ENCODE measurements at places on chromosomes 3 and 15.

- no peak for DNase-seq
These were observed 135.5 kb upstream of the RARB start for GRCh38 chr3:25292595-25292994.

- no peak for DNase-seq
These were observed 242.6 kb upstream of the TPRG1 start for GRCh38 chr3:188929137-188929536.

DNA sequence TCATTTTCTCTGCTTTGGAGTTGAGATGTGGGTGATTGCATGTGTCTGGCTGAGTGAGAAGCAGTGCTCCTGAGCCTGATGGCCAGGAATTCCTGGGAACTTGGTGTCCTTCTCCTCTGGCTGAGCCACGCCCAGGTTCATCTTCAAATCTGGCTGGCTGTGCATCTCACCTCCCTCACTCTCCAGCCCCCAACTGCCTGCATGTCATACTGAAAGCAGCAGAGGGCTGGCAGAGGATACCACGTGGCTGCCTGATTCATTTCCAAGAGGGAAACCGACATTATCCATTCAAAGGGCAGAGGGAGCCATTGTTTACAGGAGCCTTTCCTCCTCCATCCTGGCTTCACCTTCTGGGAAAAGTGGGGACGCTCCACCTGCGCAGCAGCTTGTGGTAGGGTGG lies 57.4 kb downstream of the ABHD5 start:
- DNase-seq, result no peak

DNA sequence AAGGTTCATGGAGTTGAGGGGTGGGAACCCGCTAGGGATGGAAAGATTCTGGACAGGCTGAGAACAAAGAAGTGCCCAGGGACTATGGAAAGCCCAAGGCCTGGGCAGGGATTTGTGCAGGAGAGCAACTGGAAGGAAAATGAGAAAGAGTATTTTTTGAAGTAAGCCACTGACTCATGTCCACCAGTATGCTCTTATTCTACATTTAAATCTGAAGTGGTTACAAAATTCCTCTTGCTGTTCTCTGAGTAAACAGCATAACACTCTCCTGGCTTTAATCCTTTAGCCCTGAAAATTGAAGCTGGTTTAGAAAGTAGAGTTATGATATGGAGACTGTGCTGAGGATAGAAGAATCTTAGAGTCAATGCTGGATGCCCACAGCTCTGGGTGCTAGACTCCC lies 165.2 kb downstream of the ISL2 start:
- DNase-seq, result no peak

GRCh38 chr3:115087512-115087911 lies 59.6 kb downstream of the ZBTB20 start:
- no peak for DNase-seq

DNA sequence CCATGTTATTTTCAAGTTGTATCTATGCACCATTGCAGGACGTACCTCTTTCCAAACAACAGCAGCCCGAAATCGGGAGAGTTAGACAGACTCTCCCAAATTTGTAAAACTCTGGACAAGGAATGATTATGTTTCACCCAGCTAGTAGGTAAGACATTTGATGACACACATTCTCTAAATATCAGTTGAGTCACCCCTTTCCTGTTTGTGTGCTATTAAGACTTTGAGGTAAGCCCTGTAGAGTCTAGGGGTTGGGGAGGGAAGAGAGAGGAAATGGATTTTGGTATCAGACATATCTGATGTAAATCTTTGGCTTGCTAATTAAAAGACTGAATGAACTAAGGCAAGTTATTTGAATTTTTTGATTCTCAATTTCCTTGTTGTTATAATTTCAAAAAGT lies 999.0 kb downstream of the TUSC7 start:
- no peak for DNase-seq

GRCh38 chr15:90234096-90234988 lies at the start of gene GDPGP1:
Gene GDPGP1, plus strand, starts transcription at chr15:90234209. Its CDS starts 6,700 bp downstream, at chr15:90240909.
- DNase-seq, result peak; percentile 95

- no peak for DNase-seq
These were observed 33.3 kb downstream of the CYP11A1 start for GRCh38 chr15:74334127-74334526.

GRCh38 chr15:88647351-88648105 lies 8.7 kb downstream of the ISG20 start:
- DNase-seq, result peak; percentile 32

GRCh38 chr3:29635888-29636287 lies 355.0 kb downstream of the RBMS3 start:
- DNase-seq, result no peak

DNA sequence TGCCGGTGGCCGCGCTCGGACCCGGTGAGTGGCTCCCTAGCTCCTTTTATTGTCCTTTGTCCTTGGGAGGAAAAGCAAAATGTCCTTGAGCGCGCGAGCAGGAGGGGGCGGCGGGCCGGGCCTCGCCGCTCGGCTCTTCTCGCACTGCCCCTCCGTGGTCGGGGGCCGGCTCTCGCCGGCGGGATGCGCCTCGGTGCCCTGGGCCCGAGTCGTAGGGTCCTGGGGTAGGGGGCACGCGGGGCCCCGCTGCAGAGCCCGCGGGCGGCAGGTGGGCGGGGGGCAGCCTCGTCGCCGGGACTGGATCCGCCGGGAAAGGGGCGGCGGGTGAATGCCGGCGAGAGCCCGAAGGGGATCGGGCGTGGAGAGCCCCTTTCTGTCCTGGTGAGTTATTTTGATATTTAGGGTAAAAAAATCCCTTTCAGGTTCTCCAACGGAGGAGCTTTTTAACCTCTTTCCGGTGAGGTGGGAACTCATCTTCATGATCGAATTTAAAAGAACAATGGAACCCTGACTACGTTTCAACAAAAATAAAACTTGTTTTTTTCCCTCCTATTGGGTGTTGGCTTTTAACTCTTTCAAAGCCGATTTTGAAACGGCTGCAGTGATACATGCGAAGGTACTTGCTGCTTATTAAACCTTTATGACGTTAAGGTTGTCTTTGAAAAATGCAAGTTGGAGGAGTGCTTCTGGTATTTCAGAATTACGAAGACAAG lies 16.8 kb upstream of the CHD2 start:
- DNase-seq, result peak; percentile 49

DNA sequence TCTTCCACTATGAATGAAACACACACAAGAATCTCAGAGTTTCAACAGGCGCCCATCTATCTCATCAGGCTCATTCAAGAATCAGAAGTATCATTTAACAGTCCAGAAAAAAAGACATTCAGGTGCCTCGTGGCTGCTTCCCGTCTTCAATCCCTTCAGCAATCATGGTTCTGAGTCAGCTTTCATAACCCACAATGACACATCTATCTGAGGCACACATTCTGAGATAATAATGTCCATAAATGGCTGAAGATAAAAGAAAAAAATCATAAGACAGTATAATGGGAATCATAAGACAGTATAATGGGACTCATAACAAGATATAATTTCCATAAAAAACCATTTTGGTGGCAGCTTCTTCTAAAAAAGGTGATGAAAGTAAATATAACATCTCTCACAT lies 52.4 kb downstream of the TNIK start:
- no peak for DNase-seq

GRCh38 chr15:83299462-83299861 lies 15.0 kb upstream of the BNC1 start:
- no peak for DNase-seq

- DNase-seq, result no peak
These were observed 5.3 kb downstream of the P2RY12 start for GRCh38 chr3:151379083-151379734.

GRCh38 chr3:7382293-7383010 lies 521.5 kb downstream of the GRM7 start:
- no peak for DNase-seq

DNA sequence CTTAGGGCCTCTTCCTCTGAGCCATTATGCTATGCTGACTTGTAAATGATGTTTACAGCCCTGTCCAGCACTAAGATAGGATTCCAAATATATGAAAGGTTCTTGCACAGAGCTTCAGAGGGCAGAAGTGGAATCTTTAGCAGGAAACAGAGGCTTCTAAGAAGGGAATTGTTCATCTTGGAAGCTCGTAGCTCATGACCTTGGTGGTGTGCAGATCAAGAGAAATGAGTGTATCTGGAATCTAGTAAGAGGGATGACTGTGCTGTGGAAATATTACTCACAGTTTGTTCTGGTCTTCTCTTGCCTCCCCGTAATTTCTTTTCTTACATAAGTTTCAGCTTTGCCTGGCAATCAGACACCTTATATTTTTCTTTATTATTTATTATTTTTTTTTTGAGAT lies 175.8 kb downstream of the SPATA16 start:
- DNase-seq, result no peak

DNA sequence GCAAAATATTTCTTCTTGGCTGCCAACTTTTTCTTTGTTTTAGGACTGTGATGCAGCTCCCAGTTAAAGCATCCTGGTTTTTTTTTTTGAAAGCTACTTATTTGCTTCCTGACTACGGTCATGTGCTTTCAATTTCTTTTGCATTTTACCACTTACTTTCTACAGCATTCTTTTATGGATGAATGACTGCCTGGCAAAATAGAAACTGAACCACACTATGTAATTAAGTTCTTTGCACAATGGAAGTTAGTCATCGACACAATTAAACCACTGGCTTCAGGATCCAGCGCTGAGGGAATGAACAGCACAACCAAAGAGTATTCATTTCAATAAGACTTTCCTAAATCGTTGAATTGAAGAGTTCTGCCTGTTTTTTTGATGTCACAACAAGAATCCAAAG lies 82.2 kb upstream of the EPHA3 start:
- no peak for DNase-seq

- no peak for DNase-seq
These were observed 23.1 kb downstream of the DAPK2 start for GRCh38 chr15:64023220-64023619.

DNA sequence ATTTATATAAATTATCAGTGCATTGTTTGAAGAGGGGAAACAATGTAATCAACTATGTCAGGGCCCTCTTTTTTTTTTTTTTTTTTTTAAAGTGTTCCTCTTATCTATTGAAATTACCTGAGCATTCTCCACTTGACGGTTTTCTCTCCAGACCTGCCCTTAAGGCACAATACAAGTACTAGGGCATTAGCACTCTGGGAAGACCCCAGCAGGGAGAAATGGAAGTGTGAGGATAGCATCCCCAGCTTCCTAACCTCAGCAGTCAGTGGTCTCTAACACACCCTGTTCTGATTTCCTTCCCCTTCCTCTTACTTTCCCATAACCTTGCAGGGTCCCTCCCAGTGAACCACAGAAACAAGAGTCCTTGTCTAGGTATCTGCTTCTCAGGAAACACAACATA lies 458.3 kb upstream of the ARL6 start:
- no peak for DNase-seq

DNA sequence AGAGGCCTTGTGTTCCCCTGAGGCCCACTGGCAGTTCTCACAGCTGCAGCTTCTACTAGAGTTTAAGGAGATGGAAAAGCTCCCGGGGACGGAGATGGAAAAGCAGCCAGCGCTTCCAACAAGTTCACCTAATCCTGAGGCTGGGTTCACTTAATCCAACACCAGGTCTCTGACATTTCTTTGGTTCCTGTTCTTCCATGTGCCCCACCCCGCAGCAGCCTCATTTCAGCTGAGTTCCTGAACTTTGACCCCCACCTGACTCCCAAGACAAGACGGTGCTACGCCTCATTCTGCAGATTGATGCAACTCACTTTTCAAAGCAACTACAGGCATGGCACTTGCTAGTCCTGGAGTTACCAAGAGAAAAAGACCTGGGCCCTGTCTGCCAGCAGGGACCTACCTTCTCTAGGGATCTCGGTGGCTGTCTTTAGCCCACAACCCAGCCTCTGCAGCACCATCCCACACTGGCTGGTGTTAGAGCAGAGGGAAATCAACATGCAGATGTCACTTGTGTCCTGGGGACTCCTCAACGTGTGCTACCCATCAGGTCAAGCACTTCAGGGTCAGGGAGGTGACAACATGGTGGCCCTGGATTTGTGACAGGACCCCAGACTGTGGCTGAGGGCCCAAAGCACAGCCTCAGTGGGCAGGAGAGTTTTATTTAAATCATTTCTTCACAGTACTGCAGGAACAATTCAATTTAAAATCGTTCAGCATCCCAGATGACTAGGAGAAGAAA lies 406.1 kb downstream of the VPS13C start:
- no peak for DNase-seq

DNA sequence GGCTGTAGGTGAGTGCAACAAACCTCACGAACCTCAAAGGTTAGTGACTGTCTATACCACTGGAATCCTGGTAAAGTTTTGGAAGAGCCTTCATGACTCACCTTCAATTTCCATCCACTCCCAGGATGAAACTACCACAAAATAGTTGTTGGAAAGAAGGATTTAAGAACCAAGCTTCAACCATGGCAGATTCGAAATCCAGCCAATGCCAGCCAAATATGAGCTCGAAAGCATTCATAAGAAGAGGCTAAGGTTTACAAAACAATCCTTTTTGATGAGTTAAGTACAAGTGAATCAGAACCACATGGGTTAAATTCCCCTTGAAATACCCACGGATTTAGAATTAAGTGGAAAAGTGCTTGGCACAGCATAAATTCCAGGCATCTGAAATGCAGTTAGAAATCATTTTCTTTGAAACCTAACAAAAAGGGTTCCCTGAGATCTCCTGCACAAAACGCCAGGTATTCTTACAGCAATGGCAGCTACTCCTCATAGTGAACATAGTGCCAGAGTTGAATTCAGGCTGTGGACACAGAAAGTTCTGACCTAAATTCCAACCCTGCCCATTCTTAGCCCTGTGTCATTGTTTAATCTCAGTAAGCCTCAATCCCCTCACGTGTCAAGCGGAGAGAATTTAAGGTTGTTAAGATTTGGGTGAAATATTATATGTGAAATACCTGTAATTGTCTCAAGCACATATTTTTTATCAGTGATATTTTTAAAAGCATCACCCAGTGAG lies 89.2 kb downstream of the FBN1 start:
- no peak for DNase-seq

GRCh38 chr15:101411085-101411484 lies 78.4 kb downstream of the PCSK6 start:
- DNase-seq, result no peak

DNA sequence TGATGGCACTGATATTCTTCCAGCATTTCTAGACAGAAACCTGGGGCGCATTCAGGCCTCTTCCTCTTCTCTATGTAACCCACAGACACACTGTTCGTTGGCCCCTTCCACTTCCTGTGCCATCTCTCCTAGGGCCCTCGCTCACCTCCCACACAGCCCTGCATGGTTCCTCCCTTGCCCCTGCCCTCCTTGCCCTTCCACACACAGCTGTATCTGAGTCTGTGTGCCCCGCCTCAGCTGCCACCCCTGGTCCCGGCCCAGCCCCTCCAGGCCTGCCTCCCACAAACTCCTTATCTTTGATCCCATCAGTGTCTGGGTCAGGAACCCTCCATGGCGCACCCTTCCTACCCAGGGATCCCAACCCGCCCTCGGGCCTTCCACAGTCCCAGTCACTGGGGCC lies 37.9 kb downstream of the RAB6B start:
- DNase-seq, result no peak

GRCh38 chr3:53658613-53659193 lies 164.3 kb downstream of the CACNA1D start:
- DNase-seq, result no peak
